ENCODE measurements at places on chromosomes 13 and 19.

- no peak for DNase-seq
Measured at GRCh38 chr13:47523771-47524170, 477.3 kb downstream of the SUCLA2 start.

- no peak for DNase-seq
Measured at GRCh38 chr19:45123440-45123850, 30.5 kb downstream of the PPP1R37 start.

DNA sequence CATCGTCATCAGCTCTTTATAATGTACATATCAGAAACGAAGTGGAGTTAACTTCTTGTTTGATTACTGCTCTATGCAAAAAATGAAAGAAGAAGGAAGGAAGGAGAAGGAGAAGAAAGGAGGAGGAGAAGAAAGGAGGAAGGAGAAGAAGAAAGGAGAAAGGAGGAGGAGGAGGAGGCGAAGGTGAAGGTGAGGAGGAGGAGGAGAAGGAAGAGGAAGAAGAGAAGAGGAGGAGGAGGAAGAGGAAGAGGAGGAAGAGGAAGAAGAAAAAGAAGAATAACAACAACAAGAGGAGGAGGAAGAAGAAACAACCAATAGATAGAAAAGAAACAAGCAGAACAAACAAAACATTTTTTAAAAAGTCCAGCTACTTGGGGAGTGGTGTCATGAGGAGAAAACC, 13.1 kb downstream of the NUFIP1 start:
- DNase-seq: no peak

DNA sequence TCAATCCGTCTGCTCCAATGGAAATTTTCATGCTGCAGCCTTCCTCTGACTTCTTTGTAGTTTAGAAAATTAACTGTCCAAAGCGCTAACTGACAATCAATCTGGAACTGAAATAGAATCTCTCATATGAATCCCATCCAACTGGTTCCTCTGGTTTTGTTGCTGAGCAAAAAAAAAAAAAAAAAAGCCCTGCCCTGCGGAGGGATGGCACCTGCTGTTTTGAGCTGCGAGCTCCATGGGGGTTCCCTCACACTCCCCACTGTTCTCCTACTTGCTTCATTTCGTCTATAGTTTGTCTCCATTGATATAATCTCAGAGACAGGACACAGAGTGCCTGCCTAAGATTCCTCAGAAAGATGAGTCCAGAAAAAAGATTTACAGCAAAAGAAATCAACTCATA, 33.4 kb downstream of the FAAP24 start:
- no peak for DNase-seq
